ENCODE measurements at places on chromosomes 16 and 17.
A peak's percentile ranks its signal among the peaks of the same experiment; 100 is the strongest.

DNA sequence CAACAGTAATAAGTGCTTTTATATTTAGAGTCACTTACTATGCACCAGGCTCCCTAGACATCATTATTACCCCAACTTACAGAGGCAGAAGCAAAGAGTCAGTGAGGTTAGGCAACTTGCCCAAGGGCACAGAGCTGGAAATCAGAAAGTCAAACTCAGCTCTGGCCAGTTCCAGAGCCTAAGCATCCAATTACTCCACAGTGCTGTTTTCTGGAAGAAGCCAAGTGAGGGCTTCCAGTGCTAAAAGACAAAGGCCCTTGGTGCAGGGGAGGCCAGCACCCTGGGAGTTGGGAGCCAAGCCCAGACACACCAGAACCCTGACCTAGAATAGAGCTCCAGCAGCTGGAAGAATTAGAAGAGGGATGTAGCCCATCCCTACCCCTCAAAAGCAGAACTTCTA lies 40.2 kb downstream of the C17orf67 start:
- DNase-seq: no peak

DNA sequence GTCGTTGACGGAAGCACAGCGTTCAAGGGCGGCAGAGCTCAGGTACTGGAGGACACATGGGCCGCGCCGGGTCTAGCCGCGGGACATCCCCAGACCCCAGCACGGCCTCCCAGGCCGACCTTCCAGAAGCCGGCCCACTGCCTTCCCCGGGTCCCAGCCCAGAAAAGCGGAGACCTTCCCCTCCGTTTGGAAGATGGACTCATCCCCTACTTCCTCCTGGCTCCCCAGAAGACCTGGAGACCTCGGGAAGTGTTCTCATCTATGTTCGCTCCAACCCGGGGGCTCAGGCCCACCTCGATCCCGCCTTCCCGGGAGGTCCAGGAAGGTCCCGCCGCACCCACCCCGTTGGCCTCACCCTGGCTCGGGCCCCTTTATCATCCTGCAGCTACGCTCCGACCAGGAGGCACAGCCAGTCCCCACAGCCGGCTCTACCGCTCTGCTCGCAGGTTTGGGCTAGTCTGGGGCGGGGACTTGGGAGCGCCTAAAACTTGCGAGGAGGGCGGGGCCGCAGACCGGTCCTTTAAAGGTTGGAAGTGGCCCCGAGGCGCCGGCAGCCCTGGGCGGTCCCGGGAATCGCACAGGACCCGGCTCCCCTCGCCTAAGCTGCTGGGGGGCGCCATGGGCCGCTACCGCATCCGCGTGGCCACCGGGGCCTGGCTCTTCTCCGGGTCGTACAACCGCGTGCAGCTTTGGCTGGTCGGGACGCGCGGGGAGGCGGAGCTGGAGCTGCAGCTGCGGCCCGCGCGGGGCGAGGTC lies at the start of gene ALOX12:
TSS of gene ALOX12 (plus strand) at position 550 of the 756 bp plus-strand sequence. CDS start at position 619, 69 bp downstream.
- no peak for DNase-seq

GRCh38 chr17:72119077-72119872 lies 1.5 kb upstream of the SOX9 start:
- DNase-seq: peak; percentile 54

- peak; percentile 40 for DNase-seq
These were observed 1.0 kb downstream of the VEZF1 start for GRCh38 chr17:57986841-57987580.

Measured in HuH-7 (cell line).